ENCODE measurements at places on chromosomes 2 and 18.

GRCh38 chr2:143802242-143802641, 673.0 kb downstream of the ARHGAP15 start:
- no peak for DNase-seq

DNA sequence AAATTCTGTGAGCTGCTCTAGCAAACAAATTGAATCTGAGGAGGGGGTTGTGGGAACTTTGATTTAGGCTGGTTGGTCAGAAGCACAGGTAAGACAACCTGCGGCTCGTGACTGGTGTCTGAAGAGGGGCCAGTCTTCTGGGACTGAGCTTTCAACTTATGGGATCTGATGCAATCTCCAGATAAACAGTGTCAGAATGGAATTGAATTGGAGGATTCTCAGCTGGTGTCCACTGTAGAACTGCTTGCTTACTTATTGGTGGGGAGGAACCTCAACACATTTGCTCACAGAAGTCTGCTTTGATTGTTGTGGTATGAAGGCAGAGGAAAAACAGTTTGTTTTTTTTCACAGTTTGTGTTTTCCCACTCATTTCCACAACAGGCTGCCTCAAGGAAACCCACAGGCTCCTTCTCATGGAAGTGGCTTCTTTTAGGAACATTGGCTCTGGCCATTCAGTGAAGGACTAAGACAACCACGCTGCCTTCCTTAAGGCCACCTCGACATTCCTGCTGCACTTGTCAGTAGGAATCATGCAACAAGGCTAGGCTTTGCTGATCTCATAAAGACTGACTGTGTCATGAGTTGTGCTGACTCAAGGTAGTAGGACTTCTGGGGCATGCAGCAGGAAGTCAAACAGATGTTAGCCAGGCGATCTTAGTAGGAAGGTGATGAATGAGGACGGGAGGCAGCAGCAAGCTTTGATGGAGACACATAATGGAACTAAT, 104.7 kb downstream of the TSN start:
- DNase-seq: no peak

GRCh38 chr2:119311371-119311770, 55.3 kb downstream of the C2orf76 start:
- DNase-seq: no peak

GRCh38 chr2:12796657-12797056, 79.9 kb downstream of the TRIB2 start:
- no peak for DNase-seq

DNA sequence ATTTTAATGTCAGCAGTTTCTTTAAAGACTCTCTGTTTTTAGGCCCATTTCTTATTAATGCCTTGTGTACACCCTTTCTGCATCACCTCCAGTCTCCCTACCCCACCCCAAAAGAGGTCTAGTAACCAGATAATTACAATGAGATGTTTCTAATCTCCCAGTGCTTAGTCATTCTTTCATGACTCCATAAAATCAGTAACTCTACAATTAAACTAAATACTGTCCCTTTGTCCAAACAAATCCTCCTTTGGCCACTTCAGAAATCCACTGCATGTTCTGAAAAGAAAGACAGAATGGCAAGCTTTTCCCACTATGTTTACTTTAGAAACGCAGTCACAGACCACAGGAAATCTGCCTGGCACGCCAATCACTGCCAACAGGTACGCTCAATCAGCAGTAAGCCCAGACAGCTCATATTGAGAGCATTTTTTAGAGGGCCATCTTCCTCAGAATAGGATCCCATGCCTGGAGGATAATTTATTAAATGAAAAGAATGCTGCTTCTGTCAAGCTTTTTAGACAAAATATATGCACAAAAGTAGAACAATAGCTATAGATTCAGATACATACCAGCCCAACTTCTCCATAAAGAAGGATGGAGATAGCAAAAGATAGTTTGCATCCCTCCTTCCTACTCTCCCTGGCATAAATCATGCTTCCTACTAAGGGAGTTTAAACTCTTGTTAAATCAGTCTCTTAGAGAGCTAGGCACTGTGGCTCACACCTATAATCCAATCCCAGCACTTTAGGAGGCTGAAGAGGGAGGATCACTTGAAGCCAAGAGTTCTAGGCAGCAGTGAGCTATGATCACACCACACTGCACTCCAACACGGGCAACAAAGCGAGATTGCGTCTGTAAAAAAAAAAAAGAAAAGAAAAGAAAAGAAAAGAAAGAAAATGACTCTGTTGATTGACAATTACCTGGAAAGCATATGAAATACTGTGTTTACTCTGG, 14.6 kb downstream of the CLASP1 start:
- no peak for DNase-seq

DNA sequence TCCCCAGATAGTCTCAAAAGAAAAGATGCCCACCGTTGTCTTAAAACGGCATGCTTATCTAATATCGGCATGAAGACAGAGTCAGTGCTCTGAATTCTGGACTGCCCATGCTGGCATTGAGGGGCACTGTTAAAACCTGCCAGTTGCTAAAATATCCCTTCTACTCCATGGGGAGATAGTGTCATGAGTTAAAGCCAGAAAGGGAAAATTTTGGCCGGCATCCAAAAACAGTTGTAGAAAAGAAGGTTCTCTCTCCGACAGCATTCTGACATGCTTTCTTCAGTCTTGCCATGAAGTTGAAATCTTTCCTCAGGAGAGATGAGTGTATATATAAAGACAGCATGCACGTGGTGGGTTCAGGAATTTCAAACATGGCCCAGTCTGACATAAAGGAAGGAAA, 401.3 kb upstream of the PIK3C3 start:
- DNase-seq: no peak

DNA sequence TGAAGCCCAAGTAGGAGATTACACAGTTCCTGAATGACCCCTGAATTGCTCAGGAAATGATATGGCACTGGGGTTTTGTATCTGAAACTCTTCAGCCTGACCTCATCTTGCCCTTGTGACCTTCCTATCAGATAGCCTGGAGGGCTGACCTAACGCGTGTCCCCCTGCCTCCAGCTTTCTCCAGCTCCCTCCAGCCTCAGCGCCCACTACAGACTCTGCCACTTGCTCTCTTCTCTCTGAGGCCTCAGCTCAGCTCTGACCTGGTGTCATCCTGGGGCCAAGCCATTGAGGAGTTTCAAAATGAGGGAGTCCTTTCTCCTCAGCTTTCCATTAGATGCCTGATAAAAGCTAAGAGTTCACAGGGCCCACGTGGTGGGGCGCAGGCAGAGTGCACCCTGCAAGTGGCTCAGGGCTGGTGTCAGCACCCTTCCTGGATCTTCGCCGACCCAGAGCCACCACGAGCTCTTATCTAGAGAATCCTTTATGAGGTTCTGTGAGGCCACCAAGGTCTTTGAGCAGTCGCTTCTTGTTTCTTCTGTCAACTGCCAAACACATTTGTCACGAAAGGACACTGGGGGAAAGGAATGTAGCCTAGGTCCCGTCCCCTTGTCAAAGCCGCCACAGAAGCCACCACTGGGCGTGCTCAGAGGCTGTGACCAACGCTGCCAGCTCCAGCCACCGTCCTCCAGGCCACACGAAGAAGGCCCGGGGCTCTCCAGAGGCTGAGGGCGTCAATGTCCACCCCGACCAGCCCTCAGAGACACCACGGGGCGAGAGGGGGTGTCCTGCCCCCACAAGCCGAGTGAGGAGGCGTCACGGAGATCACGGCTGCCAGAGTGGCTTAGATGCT, 131.3 kb upstream of the GPC1 start:
- no peak for DNase-seq

- DNase-seq: no peak
These were observed 252.2 kb upstream of the SPHKAP start for GRCh38 chr2:228433721-228434120.

GRCh38 chr18:57640236-57640635, 18.6 kb upstream of the NARS1 start:
- no peak for DNase-seq

GRCh38 chr2:239222312-239222660, 178.5 kb downstream of the HDAC4 start:
- no peak for DNase-seq
